LoVo (cell line): ENCODE measurements at places on chromosomes 7 and 10.

GRCh38 chr7:2855386-2855785 lies 11.3 kb upstream of the GNA12 start:
- DNase-seq: no peak

DNA sequence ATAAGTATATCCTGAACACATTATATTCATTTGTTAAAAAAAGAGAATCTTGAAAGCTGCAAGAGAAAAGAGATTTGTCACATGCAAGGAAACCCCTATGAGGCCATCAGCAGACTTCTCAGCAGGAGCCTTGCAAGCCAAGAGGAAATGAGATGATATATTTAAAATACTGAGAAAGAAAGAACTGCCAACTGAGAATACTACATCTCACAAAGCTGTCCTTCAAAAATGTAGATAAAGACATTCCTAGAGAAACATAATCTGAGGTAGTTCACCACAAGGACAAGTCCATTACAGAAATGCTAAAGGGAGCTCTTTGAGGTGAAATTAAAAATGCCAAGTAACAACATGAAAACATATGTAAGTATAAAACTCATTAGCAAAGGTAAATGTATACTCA lies 224.4 kb upstream of the MBL2 start:
- no peak for DNase-seq

GRCh38 chr10:5400468-5401240 lies 4.0 kb downstream of the TUBAL3 start:
- DNase-seq: no peak

GRCh38 chr7:894164-894867 lies 18.0 kb downstream of the GET4 start:
- DNase-seq: no peak

GRCh38 chr7:106075937-106076336 lies 36.2 kb downstream of the SYPL1 start:
- DNase-seq: no peak

DNA sequence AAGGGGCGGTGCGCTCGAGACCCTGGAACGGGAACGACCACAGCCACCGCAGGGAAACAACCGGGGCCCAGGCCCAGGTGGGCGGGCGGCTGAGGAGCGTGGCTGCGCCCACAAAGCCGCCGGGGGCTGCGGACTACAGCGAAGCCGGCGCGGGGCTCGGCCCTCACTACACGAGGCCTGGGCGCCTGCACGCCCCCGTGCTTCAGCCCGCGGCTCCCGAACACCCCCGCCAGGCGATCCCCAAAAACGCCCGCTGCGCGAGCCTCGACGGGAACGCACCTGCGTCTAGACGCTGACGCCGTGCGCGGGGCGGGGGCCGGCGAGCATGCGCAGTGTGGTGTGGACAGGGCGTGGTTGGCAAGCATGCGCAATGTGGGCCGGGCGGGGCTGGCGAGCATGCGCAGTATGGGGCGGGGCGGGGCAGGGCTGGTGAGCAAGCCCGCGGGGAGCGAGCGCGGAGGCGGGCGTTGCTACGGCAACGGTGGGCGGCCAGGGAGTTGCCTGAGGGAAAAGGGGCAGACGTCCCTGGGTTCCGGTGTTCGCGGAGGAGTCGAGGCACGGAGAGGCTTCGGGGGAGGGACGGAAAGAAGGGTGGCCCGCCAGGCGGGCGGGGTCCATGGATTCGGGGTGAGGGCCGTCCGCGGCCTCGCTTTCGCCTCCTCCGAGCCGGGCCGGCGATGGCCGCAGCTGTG lies at the start of gene RNF32:
RNF32 (plus strand) TSS at position 518 of the 692 bp plus-strand sequence. CDS start 3,104 bp downstream, outside the sequence.
- peak; percentile 93 for DNase-seq

- no peak for DNase-seq
These were observed 21.4 kb downstream of the TSPAN13 start for GRCh38 chr7:16774986-16775385.

DNA sequence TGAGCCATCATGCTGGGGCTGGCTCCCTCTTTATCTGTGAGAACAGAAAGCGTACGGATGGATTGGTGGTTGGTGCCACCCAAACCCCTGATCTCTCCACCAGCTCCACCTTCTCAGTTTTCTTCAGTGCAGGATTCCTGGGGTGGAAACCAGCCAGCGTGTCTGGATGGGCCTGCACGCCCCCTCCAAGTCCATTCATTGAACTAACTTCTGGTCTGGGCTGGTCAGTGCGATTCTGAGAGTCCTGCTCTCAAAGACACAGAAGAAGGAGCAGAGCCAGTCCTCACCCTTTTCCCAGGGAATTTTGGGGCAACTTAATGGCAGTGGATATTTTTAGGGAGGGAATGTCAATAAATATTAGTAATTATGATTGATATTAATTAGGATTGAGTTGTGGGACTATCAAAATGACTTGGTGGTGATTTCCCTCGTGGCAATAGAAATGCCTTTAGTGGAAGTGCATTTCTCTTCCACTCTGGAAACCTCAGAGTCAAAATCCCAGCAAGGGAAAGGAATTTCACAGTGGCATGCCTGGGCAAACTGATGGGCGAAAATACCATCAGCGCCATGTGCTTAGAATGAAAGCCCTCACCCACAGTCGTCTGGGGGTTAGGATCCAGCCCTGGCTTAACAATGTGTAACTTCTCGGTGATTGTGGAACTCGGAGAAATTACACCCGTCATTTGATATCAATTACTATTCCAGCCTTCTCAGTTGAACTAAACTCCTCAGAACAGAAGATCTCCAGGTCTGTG lies 69.3 kb upstream of the EEPD1 start:
- DNase-seq: no peak

DNA sequence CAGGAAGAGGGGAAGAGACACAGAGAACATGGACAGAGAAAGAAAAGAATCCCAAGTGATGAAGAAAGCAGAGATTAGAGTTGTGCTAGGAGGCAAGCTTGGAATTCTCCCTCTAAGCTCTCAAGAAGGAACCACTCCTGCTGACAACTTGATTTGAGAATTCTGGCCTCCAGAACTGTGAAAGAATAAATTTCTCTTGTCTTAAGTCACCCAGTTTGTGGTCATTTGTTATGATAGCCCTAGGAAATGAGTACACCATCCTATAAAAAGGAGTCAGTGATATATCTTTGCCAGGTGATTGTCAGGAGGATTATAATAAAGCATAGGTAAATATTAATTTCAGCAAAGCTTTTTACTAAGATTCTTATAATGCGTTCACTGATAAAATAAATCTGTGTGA lies 82.7 kb upstream of the TFEC start:
- no peak for DNase-seq

- DNase-seq: no peak
These were observed 249.0 kb upstream of the AUTS2 start for GRCh38 chr7:69349291-69349690.

GRCh38 chr7:1193593-1194424 lies 33.8 kb upstream of the ZFAND2A start:
- DNase-seq: peak; percentile 50

- no peak for DNase-seq
These were observed 257.7 kb downstream of the BAMBI start for GRCh38 chr10:28935061-28935460.

DNA sequence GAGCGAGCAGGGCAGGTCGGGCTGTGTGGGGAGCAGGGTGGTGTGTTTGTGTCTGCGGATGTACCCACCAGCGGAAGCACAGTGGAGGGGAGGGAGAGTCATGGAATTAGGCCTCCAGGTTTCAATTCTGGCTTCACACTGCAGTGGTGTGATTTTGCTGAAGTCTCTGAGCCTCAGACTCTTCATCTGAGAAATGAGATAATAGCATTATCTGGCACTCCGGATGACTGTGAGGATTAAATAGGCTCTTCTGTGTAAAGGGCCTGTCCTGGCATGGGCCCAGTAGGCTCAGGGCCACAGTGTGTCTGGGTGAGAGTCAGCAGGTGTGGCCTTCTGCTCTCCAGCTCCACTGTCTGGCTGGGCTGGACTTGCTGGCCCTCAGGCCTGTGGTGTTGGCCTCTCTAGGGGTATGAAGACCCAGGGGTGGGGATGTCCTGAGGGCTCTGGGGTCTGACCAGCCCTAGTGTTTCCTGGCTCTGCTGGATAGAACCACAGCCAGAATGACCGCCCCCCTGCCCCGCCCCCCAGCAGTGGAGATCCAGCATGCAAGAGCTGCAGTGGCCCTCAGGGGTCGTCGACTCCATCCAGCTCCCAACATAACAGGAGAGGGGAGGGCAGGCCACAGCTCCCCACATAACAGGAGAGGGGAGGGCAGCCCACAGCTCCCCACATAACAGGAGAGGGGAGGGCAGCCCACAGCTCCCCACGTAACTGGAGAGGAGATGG lies 178.6 kb downstream of the RPS24 start:
- DNase-seq: no peak

DNA sequence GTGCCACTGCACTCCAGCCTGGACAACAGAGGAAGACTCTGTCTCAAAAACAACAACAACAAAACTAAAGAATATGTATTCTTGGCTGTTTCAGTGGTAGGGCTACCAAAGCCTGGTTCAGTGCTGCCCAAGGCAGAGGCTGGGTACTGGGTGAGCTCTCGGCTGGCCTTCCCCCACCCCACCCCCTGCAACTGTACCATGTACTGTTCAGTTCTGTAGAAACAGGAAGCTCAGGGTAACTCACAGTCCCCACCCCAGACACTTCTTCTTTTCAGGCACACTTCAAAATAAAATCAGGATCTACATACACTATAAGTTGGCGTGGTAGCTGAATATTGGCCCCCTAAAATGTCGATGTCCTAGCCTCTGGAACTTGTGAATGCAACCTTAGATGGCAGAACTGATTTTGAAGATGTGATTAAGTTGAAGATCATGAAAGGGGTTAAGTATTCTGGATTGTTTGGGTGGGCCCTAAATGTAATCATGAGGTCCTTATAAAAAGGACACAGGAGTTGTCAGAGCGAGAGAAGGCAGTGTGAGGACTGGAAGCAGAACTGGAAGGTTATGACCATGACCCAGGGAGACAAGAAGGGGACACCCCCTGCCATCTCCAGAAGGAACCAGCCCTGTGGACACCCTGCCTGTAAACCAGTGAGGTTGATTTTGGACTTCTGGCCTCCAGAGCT lies 31.2 kb downstream of the TBXAS1 start:
- DNase-seq: no peak

DNA sequence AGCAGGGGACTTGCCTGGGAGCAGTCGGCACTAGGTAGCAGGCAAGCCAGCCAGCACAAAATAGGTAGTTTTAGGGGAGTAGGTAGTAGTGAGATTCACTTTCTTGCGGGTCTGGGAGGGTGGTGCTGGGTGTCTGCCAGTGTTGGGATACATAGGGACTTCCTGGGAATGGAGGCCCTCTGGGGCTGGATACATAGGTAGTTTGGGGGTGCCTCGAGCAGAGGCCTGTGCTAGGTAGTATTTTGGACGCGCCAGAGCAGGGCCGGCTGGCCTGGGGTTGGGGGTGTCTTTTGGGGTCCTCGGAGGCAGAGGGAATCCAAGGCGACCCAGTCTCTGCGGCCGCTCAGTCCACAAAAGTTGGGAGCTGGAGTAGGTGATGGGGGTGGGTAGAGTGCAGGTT lies 2.0 kb upstream of the HOXA3 start:
- DNase-seq: no peak

GRCh38 chr7:78542541-78542940 lies 744.0 kb downstream of the PHTF2 start:
- DNase-seq: no peak

- no peak for DNase-seq
These were observed 297.6 kb downstream of the MTERF1 start for GRCh38 chr7:91582799-91583477.

DNA sequence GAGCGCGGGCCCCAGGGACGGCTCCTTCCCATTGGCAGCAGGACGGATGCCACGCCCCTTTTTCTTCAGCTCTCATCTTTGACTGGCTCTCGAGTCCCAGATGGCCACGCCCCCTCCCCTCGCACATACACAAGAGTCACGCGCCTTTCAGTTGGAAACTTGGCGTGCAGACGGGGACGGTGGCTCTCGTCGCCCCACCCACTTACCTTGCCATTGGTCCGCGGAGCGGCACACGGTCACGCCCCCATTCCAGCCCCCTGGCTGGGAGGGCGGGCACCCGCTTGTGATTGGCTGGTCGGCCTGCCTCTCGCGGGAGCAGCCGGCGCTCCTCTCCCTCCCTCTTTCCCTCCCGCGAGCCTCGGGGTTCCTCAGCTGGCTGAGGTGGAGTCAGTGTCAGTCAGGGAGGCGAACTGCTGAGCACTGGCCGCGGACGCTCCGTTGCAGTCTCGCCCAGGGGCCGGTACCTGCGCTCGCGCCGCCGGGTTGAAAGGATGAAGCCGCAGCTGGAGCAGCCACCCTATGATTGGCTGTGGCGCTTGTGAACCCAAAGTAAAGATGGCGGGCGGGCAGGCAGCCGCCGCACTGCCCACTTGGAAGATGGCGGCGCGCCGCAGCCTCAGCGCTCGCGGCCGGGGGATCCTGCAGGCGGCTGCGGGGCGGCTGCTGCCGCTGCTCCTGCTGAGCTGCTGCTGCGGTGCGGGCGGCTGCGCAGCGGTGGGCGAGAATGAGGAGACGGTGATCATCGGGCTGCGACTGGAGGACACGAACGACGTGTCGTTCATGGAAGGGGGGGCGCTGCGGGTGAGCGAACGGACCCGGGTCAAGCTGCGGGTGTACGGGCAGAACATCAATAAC lies at the start of gene CNNM2:
CNNM2 (plus strand) TSS at position 333 of the 855 bp plus-strand sequence; CDS start at position 520, 187 bp downstream.
- DNase-seq: peak; percentile 100

DNA sequence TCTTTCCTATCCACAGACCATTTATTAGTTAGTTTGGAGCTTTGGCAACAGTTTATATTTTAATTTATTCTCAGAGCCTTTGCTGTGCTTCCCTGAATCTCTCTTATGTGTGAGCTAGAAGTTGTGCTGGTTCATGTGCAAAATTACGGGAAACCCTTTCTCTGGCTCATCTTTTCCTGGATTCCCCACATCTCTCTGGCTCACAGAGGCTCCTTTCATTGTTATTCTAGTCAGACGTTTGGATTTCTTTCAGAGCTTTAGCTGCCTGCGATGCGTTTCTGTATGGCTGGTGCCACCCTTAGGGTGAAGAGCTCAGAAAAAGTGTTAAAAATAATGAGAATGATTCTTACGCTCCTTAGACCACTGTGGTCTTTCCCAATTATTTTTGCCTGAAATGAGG lies 53.3 kb downstream of the TPST1 start:
- DNase-seq: no peak

DNA sequence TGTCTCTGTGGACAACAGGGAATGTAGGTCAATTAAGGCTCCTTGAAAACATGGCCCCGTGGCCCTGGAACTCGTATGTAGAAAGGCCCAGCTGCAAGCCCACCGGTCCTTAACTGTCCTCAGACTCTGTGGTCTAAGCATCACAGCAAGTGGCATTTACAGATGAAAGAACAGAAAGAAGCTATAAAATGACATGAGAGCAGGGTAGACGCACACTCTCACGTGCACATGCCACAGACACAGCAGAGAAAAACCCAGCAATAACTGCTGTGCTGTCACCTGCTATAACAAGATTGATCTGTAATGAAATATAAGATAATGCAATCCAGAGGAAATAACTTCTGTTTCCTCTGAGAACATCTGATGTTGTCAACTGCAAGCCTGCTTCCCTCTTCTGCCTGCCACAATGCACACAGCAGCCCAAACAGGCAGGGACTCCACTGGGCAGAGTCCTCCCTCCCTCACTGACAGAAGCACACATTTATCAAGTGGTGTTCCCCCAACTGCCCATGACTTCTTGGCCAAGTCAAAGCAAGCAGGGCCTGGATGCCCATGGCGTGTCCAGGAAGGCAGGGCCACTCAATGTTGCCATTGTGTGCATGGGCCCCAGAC lies 63.9 kb downstream of the GFRA1 start:
- no peak for DNase-seq

GRCh38 chr10:86312701-86313270 lies 53.8 kb downstream of the GRID1 start:
- DNase-seq: no peak
